ENCODE measurements at places on chromosomes 16 and 17. TPM values are rescaled to one million over a fixed set of nuclear protein-coding genes. Genes with fewer than 3 reads are reported as not detected.

Gene TPSAB1
- not detected for total RNA-seq

Gene LHX1
- 31.1 TPM for total RNA-seq

Gene AIPL1
- total RNA-seq = not detected

Gene PLCG2
- total RNA-seq = 1.3 TPM

Gene CCL17
- not detected for total RNA-seq

Gene HEXIM1
- total RNA-seq = 9.6 TPM

Gene CDH15
- total RNA-seq = not detected

Gene MFAP4
- total RNA-seq = 0.33 TPM

Gene STX8
- total RNA-seq = 43.2 TPM

Gene EPX
- not detected for total RNA-seq

Gene DUS1L
- total RNA-seq = 101 TPM

Gene RASL10B
- total RNA-seq = 2.8 TPM

Gene C16orf54
- total RNA-seq = not detected

Gene DNAAF8
- 0.81 TPM for total RNA-seq

Gene ABCC11
- total RNA-seq = 0.13 TPM

Gene LPO
- not detected for total RNA-seq

Gene C1QTNF8
- total RNA-seq = not detected

Gene GUCY2D
- not detected for total RNA-seq

Gene CD300LF
- total RNA-seq = not detected

Gene ADORA2B
- total RNA-seq = 6.3 TPM

Gene SMIM5
- not detected for total RNA-seq

Gene RAB37
- total RNA-seq = not detected
